ENCODE measurements at places on chromosomes 7 and 10.

GRCh38 chr10:109393425-109393824, 529.9 kb downstream of the XPNPEP1 start:
- DNase-seq, result no peak

GRCh38 chr10:93245779-93246178, 172.1 kb downstream of the CYP26A1 start:
- no peak for DNase-seq

GRCh38 chr10:58843760-58844159, 331.1 kb downstream of the BICC1 start:
- no peak for DNase-seq

DNA sequence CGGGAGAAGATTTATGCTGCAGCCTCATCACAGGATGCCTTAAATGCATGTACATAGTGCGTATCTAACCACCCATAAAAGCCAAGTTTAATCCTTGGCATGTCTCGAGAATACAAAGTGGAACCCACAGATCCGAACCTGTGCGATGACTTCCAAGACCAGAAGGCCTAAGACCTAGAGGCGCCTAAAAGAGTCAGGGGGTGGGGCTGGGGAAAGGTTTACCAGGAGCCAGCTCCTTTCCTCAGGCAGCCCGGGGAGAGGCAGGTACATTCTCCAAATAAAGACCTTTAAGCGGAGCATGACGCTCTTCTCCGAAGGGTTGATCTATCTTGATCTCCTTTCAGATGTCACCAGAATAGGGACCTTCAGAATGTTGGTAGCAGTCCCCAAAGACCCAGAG, 9.7 kb downstream of the SP8 start:
- DNase-seq, result no peak

DNA sequence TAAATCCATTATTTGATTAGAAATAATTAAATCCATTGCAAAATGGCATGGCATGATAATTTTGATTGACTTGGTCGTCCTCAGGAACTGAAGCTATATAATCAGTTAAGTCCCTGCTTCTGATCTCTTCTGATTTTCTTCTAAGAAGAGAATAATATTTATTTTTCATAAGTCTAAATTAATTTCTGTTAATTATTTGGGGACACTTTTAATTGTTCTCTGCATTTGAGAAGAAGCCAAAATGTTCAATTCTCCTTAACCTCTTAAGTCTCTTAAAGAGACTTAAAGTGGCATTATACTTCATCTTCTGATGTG, 67.2 kb downstream of the CAV1 start:
- DNase-seq, result no peak

- no peak for DNase-seq
These were observed 82.2 kb downstream of the GATA3 start for GRCh38 chr10:8136736-8137135.

- DNase-seq, result no peak
These were observed 4.1 kb downstream of the MRPL43 start for GRCh38 chr10:100982916-100983830.

DNA sequence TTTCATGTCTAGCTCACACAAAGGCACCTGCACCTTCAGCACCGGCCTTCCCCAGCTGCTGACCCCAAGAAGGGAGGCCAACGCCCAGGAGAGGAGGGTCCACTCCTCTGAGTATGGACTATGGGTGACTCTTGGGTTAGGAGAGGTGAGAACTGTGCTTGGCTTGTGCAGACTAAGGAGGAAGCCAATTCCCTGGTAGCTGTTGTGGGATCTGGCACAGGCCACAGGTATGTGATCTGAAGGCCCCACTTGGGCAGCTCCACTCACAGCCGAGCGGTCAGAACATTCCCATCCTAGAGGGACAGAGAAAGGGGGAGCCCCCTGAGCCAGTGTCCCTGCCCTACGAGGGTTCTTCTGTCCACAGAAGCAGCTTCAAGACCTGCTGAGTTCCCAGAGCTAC, 52.8 kb upstream of the FIGNL1 start:
- no peak for DNase-seq

DNA sequence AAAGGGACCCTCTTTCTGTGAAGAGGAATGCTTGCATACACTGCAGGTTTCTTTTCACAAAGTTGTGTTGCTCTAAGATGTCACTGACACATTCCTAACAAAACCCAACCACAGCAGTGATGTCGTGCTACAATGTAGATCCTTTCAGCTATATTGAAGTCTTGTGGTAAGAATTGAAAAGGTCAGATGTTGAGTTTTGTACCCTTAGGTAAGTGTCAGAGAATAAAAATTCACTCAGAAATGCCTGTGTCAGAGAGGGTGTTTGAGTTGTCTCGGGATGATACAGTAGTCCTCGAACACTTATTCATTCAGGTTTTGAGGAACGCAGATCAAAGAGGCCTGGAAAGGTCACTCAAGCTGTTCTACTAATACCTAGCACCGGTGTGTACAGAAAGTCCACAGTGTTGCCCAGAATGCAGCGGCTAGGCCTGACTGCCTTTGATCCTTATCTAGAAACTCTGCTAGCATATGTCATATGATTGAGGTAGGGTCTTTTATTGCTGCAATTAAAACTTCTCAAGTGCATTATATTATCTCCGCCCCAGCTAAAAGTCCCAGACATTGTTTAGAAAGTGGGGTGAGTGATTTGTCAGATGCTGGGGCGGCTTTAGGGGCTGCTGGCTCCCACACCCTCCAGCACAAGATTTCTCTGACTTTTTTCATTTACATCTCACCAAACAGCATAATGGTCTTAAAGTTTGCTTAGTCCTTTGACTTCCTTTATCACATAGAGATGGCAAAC, 26.0 kb downstream of the RNF32 start:
- DNase-seq, result no peak

DNA sequence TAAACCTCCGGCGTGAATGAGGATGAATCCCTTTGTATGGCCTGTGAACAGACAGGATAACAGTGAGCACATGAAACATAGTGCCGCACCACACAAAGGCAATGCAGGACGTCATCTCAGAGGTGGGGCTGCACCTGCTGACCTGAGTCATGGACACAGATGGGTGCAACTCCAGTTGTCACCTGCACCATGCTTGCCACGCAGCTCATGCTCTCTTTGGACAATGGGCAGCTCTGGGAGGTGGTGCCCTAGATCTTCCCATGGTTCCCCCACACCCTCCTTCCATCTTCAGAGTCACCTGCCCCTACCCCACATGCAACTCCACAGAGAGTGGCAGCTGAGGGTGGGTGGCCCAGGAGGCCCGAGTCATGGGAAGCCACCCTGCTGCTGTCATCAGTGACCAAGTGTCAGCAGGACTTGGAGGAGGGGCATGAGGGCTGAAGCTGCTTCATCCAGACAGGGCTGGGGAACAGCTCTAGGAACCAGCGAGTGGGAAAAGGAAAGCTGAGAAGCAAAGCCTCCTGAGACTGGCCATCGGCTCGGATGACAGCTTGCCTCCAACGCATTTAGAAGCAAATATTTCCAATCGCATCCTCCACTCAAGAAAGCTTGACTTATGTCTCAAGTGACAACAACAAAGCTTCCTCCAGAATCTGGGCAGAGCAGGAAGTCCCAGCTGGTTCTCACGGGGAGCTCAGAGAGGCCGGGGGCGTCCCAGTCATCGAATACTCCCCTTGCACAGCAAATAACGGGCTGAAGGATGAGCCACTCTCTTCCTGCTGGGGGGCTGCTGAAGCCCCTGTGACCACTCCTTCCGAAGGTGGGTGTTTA, 27.1 kb downstream of the VIPR2 start:
- DNase-seq, result no peak

- no peak for DNase-seq
These were observed 264.1 kb downstream of the PHF14 start for GRCh38 chr7:11237742-11238141.

DNA sequence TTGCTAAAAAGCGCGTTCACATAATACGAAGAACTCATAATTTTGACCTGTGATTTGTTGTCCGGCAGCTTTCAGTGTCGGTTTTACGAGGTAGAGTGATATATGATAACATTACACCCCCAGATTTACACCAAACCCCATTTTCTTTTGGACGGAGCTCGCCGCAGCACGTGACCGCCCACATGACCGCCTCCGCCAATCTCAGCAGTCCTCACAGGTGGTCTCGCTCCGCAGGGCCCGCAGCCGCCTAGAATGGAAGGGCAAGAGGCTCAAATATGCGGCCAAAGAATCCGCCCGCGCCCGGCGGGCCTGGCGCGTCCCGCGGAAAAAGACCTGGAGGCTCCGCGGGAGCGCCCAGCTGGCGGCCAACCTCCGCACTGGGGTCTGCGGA, at the start of gene HOXA7:
TSS of gene HOXA7 (minus strand) at position 168 of the 391 bp plus-strand sequence. CDS start at position 38, 130 bp downstream.
- no peak for DNase-seq

- DNase-seq, result no peak
These were observed 18.9 kb upstream of the FFAR4 start for GRCh38 chr10:93547522-93547921.

DNA sequence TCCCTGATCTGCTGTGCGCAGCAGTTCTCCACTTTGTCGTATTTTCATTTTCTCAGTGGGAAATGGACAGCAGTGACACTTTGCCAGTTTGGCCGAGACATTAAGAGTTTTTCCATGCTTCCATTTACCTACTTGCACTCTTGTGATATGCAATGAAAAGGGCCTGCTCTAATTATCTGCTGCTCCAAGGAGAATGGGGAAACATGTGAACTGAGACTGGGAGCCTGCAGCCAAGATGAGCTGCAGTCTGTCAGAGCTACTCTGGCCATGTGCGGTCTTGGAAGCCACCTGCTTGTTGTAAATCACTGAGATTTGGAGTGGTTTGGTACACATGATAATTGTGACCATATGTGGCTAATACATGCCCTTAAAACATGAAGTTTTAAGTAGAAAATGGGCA, 586.6 kb upstream of the POT1 start:
- DNase-seq, result no peak

GRCh38 chr7:101031082-101031481, 11.2 kb downstream of the MUC17 start:
- DNase-seq, result no peak

- DNase-seq, result no peak
These were observed 84.7 kb downstream of the SEM1 start for GRCh38 chr7:96624954-96625353.

DNA sequence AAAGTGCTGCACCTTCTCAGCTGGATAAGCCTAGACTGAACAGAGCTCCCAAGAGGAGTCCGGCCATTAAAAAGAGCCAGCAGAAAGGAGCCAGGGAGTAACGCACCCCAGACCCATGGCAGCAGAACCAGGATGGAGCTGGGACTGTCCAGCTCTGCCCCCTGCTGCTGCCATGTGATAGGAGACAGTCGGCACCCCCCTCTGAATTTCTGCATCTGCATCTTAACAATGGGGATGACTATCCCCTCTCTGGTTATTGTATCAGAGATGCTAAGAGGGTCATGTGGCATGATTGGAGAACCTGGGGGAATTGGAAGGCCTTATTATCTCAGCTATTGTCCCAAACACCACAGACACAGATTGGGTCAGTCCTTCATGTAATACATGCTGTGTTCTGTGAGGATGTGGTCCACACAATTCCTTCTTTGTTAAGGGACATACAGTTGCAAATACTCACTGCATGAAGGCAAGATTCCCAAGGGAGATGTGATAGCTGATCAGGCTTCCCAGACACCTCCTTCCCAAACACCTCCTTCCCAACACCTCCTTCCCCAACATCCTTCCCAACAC, 29.3 kb downstream of the PLEKHS1 start:
- no peak for DNase-seq

DNA sequence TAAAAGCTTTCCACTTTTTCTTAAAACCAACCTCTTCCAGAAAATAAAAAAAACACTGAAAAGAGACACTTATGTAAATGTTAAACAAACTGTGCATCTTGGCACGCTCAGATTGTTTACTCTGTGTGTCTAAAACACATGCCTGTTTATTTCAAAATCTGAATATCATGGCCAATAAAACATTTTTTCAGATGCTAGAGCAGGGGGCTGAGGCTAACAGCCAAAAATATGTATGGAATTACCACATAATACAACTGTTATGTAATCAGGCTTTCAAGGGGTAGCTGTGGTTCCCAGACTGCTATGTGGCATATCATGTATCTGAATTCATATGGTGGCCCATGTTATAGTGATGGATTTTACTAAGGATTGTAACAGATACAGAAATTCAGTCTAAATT, 130.4 kb downstream of the HIBADH start:
- DNase-seq, result no peak

- no peak for DNase-seq
These were observed 113.7 kb downstream of the RAB11FIP2 start for GRCh38 chr10:117933036-117933435.

GRCh38 chr7:102122026-102122425, 164.6 kb upstream of the SH2B2 start:
- DNase-seq, result no peak

- no peak for DNase-seq
These were observed 21.5 kb downstream of the RPP38 start for GRCh38 chr10:15118615-15119014.

DNA sequence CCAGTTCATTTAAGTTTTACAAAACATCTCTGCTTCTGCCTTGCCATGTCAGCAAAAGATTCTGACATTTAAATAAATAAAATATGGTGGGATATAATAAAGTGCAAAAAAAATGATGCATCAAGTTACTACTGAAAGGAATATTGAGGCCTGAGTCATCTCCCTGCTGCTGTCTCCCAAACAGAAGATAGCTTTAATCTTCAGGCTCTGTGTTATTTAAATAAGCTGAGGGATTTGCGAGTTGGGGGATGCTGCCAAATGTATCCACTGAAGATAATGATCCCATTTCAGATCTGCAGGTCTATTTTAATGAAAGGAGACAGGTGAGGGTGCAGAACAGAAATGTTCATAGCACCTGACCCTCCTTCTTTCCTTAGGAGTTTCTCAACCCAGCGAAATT, 720.8 kb downstream of the AUTS2 start:
- no peak for DNase-seq

DNA sequence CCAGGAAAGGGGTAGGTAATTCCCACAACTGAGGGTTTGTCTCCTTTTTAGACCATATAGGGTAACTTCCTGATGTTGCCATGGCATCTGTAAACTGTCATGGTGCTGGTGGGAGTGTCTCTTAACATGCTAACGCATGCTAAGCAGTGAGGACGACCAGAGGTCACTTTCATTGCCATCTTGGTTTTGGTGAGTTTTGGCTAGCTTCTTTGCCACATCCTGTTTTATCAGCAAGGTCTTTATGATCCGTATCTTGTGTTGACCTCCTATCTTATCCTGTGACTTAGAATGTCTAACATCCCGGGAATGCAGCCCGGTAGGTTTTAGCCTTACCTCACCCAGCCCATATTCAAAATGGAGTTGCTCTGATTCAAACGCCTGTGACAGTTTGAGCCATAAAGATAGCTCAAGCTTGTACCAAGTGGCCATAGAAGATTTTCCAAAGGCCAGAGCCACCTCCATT, 176.0 kb upstream of the NAMPT start:
- no peak for DNase-seq
